Right atrium auricular region (tissue), 2 donors: ENCODE measurements at places on chromosomes 2 and 18. TPM values are rescaled to one million over a fixed set of nuclear protein-coding genes. Genes with fewer than 3 reads are reported as not detected.

GRCh38 chr2:14902953-14903352 lies 270.4 kb downstream of the LRATD1 start:
- DNase-seq: no peak

- DNase-seq: no peak
These were observed 11.7 kb upstream of the C18orf63 start for GRCh38 chr18:74303936-74304335.

GRCh38 chr2:68645523-68645922 lies 2.1 kb downstream of the PROKR1 start:
- no peak for DNase-seq

DNA sequence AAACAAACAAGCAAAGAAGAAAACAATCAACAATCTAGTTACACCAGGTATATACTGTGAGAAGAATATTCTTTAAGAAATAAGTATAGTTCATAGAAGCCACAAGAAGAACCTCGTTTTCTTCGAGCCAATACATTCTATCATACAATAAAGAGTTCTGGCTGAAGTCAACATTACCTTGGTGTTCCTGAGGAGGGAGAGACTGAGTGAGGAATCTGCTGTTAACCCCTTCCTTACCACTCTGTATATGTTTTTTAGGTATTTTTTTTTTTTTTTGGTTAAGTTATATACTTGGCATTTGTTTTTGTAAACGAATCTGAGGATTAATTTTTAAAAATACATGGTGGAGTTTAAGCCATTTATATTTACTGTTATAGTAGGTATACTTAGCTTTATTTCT lies 412.5 kb downstream of the NUP35 start:
- no peak for DNase-seq

- DNase-seq: no peak
These were observed 8.7 kb downstream of the CROCC2 start for GRCh38 chr2:240914645-240915525.

Gene PIEZO2
- 3.0 TPM for total RNA-seq

Gene SULT1C4
- total RNA-seq: 9.8 TPM

Gene SCN3A
- 2.6 TPM for total RNA-seq

Gene CRYGC
- total RNA-seq: not detected
